Type B pancreatic cell (in vitro differentiated cells): ENCODE measurements at places on chromosomes 6 and 20. TPM values are rescaled to one million over a fixed set of nuclear protein-coding genes. Genes with fewer than 3 reads are reported as not detected.

KLHDC3 gene
- 96.4 and 104 TPM in 2 replicates for total RNA-seq

- no peak for DNase-seq
Measured at GRCh38 chr6:28425944-28426541, 17.2 kb downstream of the ZSCAN23 start.

- DNase-seq = no peak
Measured at GRCh38 chr6:158808442-158808833, 10.7 kb downstream of the EZR start.

DNA sequence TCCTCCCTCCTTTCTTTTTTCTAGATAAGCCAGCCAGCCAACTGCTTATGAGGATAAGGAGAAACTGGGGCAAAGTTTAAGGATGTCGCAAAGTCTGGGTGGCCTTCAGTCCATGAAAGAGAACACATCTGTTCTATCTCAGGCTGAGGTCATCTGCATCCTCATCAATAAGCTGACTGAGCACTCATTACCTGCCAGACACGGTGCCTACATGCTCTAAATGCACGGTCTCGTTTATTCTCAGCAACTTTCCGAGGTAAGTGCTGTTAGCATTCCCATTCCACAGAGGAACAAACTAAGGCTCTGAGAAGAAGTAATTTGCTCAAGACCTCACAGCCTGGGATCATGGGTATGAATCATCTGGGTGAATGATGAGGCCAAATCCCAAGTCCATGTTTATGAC is 133.1 kb downstream of the BCAS1 start:
- DNase-seq = no peak

- no peak for DNase-seq
Measured at GRCh38 chr6:158010591-158011477, 29.2 kb downstream of the SYNJ2 start.

- DNase-seq = no peak
Measured at GRCh38 chr20:49890471-49891361, 24.6 kb downstream of the SPATA2 start.

DNA sequence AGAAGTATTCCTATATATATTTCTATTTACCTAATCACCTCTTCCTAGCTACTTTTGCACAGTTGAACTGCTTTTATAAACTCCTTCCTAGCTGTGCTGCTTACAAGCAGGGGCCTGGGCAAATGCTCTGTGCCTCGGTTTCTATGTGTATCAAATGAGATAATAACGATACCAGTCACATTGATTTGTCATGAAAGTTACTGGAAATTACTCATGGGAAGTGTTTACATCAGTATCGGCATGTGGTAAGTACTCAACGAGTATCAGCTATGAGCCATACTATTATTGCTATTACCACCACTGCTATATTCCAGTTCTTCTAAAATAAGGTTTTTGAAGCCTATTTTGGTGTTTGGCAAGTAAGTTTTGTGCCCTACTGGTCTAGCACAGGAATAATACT is 4.9 kb downstream of the LAMA4 start:
- no peak for DNase-seq
